ENCODE measurements at places on chromosomes 5 and 9. TPM values are rescaled to one million over a fixed set of nuclear protein-coding genes. Genes with fewer than 3 reads are reported as not detected.

Gene PCDHA6
- total RNA-seq: 1.0 TPM

Gene IFNA4
- not detected for total RNA-seq

DNA sequence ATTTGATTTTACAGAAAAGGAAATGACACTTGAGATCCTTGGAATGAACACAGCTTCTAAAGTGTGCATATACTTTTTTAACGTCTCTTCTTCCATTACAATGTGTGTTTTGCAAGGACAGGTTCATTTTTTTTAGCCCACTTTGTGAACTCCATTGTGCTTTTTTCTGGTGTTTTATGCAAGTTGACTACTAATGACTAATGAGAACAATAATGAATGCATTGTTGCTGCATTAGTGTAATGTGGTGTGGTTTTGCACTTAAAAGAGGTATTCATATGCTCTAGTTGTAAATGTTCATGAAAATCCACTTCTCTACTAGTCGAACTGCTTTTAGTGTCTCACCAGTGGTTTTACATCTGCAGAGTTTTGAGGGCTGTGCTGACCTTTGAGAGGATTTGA, 93.6 kb downstream of the UHRF2 start:
- no peak for DNase-seq

DNA sequence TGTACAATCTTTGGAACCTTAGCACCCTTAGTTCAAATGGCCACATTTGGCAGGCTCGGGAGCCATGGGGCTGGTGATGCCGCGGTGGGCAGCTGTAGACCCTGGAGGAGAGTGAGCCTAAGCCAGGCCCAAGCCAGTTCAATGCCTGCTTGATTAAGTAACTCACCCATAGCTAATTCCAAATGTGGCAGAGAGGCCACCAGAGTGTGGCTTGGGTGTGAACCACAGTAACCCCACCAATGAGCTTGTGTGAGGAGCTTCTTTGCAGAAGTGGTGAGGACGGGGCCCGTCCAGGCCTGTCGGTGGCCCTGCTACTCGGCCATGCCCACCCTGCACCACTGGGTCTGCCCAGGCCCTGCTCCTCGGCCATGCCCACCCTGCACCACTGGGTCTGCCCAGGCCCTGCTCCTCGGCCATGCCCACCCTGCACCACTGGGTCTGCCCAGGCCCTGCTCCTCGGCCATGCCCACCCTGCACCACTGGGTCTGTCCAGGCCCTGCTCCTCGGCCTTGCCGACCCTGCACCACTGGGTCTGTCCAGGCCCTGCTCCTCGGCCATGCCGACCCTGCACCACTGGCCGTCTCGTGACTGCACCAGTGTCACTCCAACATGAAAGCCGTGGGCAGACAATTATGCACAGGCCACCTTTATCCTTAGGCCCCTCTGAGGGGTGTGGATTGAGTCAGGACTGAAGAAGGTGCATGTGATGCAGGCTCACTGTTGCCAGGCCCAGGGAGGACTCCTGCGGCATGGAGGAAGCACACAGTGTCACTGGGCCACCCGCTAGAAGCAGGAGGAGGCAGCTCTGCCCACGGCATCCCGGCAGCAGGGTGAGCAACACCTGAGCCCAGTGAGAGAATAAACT, 75.4 kb downstream of the MRPL36 start:
- DNase-seq: peak; percentile 46

DNA sequence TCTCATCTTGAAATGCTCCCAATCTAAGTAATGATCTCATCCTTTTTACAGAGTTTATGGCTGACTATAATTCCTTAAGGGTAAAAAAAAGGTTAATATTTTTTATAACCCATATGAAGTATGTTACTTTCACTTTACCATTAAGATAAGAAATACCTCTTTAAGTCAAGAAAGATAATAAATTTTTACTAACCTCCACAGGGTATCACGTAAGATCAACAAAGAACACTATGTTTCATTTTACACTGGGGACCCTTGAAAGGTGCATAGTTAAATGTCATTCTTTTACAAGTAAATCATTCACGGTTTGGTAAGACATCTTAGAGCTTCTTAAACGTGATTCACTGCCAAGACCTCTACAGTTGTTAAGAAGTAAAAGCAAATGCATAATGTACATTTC, 472.7 kb upstream of the CDH9 start:
- DNase-seq: no peak

DNA sequence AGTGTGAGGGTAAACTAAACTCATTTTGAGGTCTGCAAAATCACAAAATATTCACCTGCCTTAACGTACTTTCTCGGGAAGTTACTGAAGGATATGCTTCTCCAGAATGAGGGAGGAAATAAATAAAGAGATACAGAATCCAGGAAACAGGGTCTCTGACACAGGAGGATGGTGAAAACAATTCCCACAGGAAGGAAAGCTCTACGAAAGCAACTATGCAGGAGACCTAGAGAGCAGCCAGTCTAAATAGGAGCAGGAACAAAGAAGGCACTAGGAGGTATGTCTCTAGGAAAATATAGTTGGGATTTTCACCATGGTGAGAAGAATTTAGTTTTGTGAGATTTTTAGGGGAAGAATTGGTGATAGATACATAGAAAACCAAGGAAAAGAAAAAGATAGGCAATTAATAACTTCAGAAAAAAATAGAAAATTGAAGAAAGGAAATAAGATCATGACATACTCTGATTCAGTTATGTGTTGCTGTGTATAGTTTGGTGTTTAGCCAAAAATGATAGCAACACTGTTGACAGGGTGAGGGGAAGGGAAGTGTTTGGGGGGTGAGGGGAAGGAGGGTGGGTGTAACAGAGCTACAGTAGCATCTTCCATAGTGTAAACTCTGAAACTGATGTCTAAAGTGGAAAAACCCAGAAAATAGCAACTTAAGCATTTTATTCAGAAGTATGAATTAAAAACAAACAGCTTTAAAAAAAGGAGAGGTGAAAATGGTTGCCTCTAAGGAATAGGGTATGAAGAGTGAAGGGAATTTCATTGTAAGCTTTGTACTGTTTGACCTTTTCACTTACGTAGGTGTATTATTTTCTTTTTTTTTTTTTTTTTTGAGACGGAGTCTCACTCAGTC, 9.8 kb downstream of the GPR21 start:
- DNase-seq: no peak

GRCh38 chr5:163914910-163915309, 409.5 kb downstream of the MAT2B start:
- peak; percentile 23 for DNase-seq

Data from pancreas (tissue), 10 donors.